Hematopoietic multipotent progenitor cell treated with erythropoietin and hydrocortisone succinate and interleukin-3 and kit ligand, for 8 days (in vitro differentiated cells): ENCODE measurements at places on chromosomes 12 and 14.

GRCh38 chr12:54133772-54134375 lies 54.9 kb downstream of the SMUG1 start:
- no peak for DNase-seq

- no peak for DNase-seq
These were observed 160.8 kb downstream of the UNC79 start for GRCh38 chr14:93591506-93591905.

DNA sequence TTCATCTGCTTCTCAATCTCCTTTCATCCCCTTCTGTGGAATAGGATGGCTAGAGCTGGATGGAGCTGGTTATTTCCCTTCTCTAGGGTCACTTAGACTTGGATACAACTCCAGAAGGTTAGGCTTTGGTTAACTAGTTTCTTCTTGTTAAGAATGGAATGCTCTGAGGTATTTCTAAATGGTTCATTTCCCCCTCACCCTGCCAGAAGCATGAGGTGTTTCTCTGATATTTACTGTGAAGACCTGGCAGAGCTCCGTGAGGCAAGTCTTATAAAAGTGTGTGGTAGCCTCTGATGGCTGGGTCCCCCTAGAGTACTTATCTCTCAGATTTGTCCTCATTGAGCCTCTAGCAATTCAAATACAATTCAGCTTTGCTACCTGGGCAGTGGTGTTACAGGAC lies 207.9 kb downstream of the SLC16A7 start:
- no peak for DNase-seq

DNA sequence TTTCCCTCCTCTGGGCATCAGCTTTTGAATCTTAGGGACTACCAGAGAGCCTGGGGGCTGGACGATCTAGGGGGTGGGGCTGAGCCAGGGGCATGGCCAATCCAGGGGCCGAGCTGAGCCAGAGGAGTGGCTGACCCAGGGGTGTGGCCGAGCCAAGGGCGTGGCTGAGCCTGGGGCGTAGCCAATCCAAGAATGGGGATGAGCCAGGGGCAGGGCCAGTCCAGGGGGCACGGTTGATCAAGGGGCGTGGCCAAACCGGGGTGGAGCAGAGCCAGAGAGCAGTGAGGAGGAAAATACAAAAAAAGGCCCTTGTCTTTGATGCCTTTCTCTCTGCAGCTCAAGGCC lies 219.3 kb upstream of the NOS1 start:
- peak; percentile 30 for DNase-seq

- DNase-seq: peak; percentile 82
These were observed 516.7 kb upstream of the TMEM132C start for GRCh38 chr12:127750076-127750840.

DNA sequence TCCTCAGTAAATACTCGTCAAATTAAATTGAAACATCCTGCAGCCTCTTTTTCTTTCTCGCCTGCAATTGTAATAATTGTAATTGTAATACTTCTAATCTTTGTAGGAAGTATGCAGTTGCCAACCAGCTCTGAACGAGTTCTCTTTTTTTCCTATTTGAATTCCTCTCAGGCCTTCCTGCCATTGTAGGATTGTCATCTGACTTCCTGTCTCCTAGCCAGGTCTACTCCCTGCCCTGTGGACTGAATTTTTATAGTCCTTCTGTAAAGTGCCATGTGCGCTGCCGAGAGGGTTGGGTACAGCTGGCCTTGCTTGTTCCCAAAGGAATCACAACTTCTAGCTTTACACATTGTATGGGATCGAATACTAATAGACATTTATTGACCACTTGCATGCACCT lies 183.3 kb downstream of the SSPN start:
- DNase-seq: no peak

DNA sequence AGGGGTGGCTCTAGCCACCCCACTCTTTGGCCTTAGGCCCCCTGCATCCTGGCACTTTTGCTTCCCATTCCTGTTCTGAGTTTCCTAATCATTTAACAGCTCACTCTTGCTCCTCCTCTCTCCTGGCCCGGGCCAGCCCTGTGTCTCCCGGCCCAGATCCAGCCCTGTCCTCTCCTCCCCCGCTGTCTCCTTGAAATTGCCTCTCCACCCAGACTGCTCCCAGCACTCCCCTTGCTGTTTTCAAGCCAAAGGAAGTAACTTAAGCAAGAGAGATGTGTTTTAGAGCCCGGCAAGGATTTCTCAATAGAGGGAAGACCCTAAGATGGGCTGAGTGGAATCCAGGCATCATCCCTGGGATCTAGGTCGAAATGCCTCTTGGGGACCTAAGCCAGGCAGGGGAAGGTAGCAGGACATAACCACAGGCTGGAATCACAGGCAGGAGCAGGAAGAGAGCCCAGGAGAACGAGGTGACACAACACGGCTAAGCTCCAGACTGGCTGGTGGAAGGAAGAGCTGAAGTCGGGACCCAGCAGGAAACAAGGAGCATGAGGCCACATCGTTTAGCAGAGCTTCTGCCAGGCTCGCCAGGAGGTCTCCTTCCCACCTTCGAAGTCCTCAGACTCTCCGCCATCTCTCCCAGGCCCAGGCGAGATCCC lies 2.0 kb upstream of the LRP1-AS start:
- no peak for DNase-seq

DNA sequence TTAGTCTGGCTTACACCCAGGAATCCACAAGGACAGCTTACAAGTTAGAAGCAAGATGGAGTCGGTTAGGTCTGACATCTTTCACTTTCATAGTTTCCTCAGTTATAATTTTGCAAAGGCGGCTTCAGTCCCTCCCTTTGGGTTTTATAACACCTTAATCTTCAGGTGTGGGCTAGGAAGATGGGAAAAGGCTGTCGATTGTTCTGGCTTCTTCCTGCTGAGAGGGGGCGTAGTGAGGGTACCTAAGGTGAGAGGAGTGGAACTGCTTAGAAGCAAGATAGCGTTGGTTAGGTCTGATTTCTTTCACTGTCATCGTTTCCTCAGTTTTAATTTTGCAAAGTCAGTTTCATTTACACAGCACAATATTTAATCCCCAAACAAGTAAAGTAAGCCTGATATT lies 10.1 kb downstream of the A2ML1 start:
- DNase-seq: no peak

DNA sequence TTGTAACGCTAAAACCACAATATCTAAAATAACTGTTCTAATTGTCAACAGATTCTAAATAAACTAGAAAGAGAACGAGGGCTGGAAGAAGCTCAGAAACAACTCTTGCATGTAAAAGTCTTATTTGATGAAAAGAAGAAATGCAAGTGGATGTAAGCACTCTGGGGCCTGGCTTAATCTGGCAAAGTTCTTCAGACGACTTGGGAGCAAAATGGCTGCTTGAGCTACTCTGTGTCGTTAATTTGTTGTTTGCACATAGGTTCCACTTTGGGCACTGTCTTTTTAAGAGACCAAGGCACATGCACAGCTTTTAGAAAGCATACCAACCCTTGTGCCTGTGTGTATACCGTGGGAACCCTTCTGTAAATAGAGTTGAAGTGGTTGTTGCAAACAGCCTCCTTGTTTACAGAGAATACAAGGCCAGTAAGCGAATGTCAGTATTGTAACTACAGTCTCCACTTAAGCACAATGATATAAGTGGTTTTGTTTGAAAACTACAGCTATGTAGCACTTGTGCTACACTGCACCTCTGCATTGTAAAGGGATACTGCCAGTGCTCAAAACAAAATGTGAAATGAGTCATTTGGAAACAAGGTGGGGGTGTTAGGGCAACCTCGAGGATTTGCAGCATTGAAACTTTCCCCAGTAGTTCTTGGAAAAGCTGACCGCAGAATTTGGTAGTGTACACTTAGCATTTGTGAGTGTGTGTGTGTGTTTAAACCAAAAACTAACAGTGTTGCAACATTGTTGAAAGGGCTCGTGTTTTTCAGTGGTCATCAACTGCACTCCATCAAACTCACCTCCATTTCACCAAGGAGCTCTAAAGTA lies 154.3 kb downstream of the CEP83 start:
- no peak for DNase-seq

DNA sequence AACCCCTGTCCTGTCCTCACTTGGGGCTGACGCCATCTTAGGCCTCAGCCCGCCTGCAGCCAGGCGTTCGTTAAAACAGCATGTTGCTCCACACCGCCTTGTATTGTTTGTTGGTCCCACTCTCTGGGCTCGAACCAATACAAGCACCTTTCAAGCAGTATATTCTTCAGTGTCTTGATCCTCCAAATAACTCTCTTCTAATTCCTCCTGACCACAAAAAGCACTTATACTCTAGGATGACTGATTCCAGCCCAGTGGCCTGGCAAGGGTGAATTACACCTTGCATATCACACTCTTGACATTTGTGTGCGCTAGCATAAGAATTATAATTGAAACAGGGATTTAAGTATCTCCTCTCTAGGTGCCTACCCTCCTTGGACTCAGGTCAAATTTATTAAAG lies 7.1 kb downstream of the CCER1 start:
- DNase-seq: no peak

DNA sequence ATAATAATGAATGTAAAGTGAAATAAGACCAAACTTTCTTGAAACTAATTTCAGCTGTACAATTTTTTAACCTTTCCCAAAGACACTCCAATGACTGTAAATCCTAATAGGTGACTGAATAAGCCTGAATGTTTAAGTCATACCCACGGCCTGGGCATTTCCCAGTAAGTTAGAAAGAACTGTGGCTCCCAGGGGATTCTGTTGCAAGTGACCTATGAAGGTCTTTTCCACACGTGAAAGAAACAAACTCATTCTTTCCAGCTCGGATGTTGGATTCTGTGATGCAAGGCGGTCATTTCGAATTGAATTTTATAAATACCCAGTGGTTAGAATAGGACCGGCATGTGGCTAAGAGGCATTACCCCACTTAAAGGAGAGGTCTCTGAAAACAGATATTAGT lies 1134.4 kb downstream of the GALC start:
- no peak for DNase-seq

- peak; percentile 81 for DNase-seq
These were observed 21.1 kb upstream of the LGALS3 start for GRCh38 chr14:55107766-55108554.

DNA sequence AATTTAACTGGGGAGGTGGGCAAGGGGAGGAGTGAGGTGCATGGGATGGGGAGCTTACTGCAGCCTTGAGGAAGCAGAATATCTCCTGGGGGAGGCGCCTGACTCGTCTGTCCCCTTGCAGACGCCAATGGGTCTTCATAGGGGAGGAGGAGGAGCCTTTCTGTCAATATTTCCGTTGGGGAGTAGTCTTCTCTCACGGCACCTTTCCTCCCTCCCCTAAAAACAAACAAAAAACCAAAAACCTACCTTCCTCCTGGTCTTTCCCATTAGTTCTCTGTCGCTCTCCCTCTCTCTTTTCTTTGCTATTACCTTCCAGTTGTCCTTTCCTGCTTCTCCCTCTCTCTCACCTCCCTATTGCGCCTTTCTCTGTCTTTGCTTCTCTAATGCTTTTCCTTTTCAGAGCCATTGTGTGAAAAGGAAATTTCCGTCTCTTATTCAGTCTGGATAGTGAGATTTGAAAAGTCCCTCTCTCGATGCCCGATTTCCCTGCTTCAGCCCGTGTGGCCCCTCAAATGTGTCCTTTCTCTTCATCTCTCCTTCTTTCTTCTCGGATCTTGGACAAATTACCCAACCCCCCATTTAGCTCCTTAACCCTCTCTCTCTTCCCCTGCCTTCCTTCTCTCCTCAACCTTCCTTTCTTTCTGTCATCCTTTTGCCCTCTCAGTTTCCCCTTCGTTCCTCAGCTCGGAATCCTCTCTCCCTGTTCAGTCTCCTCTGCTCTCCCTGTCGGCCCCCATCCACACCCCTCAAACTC lies 5.9 kb downstream of the GPR84 start:
- DNase-seq: no peak

GRCh38 chr14:34733245-34733644 lies 18.9 kb upstream of the CFL2 start:
- no peak for DNase-seq

DNA sequence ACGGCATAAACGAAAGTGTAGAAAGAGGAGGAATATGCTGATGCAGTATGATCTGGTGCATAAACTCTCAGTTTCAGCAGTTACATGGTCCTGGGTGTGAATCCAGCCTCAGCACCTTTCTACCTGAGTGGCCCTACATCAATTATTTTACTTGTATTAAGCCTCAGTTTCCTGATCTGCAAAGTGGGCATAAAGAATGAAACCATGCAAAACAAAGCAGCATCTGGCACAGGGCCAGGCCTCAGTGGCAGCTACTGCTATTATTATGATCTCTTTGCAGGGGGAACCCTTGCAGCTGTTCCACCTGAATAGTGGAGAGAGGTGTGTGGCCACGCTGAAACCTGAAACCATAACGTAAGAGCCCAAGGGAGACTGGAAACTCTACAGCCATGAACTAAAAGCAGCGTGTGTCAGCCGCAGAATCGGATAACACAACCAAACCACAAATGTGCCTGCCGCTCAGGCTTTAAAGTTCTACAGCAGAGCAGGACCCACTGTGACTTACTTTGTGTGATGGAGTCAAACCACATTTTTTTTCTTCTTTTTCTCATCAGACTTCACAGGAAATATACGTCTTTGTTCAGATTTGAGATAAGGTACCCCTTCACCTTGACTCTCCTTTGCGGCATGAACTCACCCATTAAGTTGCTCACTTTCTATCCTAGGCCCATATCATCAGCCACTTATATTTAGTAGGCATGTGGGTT lies 29.2 kb upstream of the FOS start:
- peak; percentile 71 for DNase-seq

DNA sequence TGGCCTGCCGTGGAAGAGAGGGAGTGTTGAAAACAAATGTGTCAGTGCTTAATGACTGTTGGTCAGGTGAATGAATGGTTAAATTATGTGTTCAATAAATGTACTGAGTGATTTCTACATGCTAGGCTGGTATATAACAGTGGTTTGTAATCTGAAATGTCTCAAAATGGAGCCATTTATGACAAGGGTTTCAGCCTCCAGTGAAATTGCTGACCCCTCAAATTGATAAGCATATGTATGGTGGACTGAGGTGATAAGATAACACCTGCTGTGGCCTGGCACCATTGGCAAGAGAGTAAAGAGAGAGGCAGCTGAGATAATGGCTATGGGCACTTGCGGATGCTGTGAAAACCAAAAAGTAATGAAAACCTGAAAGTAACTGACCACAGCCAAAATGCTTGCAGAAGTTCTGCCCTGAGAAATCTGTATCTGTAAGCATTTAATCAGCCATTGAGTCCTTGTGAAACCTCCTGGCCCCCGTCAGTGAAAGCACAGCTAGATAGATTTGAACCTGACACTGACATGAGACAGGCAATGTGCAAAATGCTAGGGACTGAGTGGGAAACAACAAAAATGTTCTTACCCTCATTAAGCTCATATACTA lies 1.4 kb upstream of the BCAT1 start:
- peak; percentile 96 for DNase-seq

DNA sequence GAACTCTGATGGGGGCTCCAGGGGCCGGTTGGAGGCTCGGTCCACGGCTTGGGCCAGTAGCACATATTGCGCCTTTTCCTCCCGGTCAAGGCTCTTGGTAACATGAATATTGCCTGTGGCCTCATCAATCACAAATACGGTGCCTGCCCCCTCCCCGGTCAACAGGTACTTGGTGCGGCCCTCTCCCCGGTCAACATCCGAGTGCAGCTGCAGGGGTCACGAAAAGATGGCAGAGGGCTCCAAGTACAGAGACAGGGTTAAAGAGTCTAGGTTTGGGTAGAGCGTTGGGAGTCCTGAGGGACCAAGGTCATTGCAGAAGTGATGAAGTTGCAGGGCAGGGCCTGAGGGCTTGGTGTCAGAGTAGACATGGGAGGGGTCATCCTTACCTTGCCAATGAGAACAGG lies 2.2 kb downstream of the CDH24 start:
- DNase-seq: no peak

- DNase-seq: no peak
These were observed 418.2 kb downstream of the VRK1 start for GRCh38 chr14:97215263-97215969.

- DNase-seq: no peak
These were observed 80.7 kb downstream of the GRIN2B start for GRCh38 chr12:13900718-13901117.
